ENCODE measurements at places on chromosomes 16 and 17. TPM values are rescaled to one million over a fixed set of nuclear protein-coding genes. Genes with fewer than 3 reads are reported as not detected.

DNA sequence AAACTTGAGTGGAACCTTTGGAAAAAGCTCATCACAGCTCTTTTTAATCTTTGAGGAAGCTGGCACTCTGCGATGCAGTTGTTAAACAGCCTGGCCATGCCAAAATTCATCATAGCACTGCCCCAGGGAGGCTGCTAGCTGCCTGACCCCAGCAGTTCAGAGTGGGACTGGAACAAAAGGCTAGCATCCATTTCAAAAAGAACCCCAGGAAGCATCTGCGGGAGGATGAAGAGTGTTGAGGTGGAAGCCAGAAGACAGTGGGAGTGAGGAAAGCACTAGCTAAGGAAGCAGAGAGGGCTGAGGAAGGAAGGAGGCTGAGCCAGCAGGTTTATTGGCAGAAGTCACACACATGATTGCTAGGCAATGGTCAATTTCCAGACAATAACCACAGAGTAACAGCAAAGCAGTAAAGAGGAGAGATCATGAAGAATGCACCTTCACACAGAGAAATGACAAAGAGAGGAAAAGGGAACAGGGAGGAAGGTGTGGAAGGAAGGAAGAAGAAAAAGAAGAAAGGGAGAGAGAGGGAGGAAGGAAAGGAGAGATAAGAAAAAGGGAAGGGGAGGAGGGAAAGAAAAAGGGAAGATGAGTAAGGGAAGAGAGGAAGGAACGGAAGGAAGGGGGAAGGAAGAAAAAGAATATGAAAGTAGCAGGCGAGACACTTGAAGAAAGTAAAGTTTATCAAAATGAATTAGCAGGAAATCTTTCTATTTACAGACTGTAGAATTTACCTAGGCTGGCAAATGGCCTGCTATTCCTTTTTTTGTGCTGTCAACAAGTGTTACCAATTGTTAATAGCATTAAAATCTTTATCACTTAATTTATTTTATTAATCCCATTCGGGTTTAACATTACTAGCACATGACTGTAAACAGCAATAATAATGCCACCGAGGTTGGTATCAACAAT lies 270.0 kb upstream of the PSMD7 start:
- no peak overlapping the region for H3K27ac ChIP-seq
- H3K4me1 ChIP-seq, result no peaks in the 10 kb centered on the region
- H3K4me3 ChIP-seq, result no peak overlapping the region
- no peak for DNase-seq
- no peaks in the 10 kb centered on the region for H3K27me3 ChIP-seq
- H3K36me3 ChIP-seq, result no peaks in the 10 kb centered on the region

DNA sequence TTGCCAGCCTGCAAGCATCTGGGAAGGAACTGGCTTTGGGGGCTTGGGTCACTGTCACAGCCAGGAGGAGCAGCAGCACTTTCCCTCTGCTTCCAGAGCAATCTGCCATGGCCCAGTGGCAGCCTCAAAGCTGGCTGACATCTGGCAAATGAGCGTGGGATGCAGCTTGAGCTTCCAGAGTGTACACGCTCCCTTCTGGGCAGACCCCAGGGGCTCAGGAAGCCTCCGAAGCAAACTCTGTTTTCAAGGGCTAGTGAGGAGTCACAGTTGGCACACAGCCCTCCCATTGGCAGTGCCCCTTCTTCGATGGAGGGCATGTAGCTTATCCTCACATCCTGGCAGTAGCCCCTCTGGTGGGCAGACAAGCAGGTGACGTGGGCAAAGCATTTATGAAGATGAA lies 249.6 kb downstream of the ENGASE start:
- no peaks in the 10 kb centered on the region for H3K4me1 ChIP-seq
- no peak overlapping the region for H3K4me3 ChIP-seq
- H3K27me3 ChIP-seq, result peaks cover 4% of the 10 kb centered on the region
- H3K36me3 ChIP-seq, result no peaks in the 10 kb centered on the region

- DNase-seq, result no peak
- H3K36me3 ChIP-seq, result no peaks in the 10 kb centered on the region
- H3K4me3 ChIP-seq, result no peak overlapping the region
- no peaks in the 10 kb centered on the region for H3K27me3 ChIP-seq
Observed at GRCh38 chr17:9330141-9330540, 245.5 kb downstream of the STX8 start.

DNA sequence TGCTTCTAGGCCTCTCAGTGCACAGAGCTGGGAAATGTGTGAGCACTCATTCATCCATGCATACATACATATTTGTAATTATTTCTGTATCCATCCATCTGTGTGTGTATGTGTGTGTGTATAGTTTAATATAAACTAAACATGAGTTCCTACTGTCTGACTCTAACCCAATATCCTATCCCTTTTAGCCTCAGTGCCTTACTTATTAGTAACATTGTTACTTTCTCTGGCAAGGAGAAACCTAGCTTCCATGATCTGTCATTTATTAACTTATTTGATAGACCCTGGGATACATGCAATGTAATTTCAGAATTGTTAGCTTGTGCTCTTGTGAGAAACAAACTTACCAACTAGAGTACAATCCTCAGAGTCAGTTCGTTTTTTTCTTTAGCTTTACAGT lies 59.0 kb upstream of the WSCD1 start:
- DNase-seq, result no peak
- no peaks in the 10 kb centered on the region for H3K36me3 ChIP-seq
- H3K27me3 ChIP-seq, result no peaks in the 10 kb centered on the region

- peaks cover 4% of the 10 kb centered on the region for H3K4me1 ChIP-seq
- no peak overlapping the region for H3K4me3 ChIP-seq
- no peak for DNase-seq
- no peaks in the 10 kb centered on the region for H3K27me3 ChIP-seq
Observed at GRCh38 chr16:67216612-67217490, 10.1 kb upstream of the TMEM208 start.

GRCh38 chr17:45357364-45357997 lies 40.7 kb upstream of the MAP3K14 start:
- DNase-seq, result no peak
- no peaks in the 10 kb centered on the region for H3K4me1 ChIP-seq
- no peaks in the 10 kb centered on the region for H3K27me3 ChIP-seq
- H3K27ac ChIP-seq, result no peak overlapping the region
- H3K36me3 ChIP-seq, result no peaks in the 10 kb centered on the region

- no peaks in the 10 kb centered on the region for H3K4me1 ChIP-seq
- H3K27ac ChIP-seq, result no peak overlapping the region
- peaks cover 6% of the 10 kb centered on the region for H3K36me3 ChIP-seq
- H3K4me3 ChIP-seq, result no peak overlapping the region
- no peaks in the 10 kb centered on the region for H3K27me3 ChIP-seq
Observed at GRCh38 chr16:87828907-87829621, 40.2 kb downstream of the SLC7A5 start.

Gene CD2BP2
- polyA plus RNA-seq, result 15.4 TPM

Gene GFAP
- polyA plus RNA-seq, result 0.24 TPM

Gene NEURL4
- polyA plus RNA-seq, result 0.76 TPM

Gene CBLN1
- 0.55 TPM for polyA plus RNA-seq

Gene TBX4
- not detected for polyA plus RNA-seq

Data from liver (tissue), 10 donors.